Posterior vena cava (tissue), 2 donors: ENCODE measurements at places on chromosomes 12 and 14. TPM values are rescaled to one million over a fixed set of nuclear protein-coding genes. Genes with fewer than 3 reads are reported as not detected.

GRCh38 chr12:48744251-48745008 lies 27.9 kb upstream of the CCNT1 start:
- DNase-seq = no peak

The PRKD1 gene
- 44.2 TPM for total RNA-seq

- peak; percentile 79 for DNase-seq
Observed at GRCh38 chr12:40152783-40153383, 47.0 kb upstream of the SLC2A13 start.

GRCh38 chr14:33444136-33444535 lies 505.5 kb downstream of the NPAS3 start:
- no peak for DNase-seq

The GRIP1 gene
- 6.8 TPM for total RNA-seq

The EIF2S3B gene
- 1.2 TPM for total RNA-seq

The RBP5 gene
- total RNA-seq = 5.1 TPM

GRCh38 chr12:119208626-119209061 lies 29.9 kb downstream of the HSPB8 start:
- DNase-seq = peak; percentile 93

The SDR9C7 gene
- not detected for total RNA-seq

The PABPN1 gene
- total RNA-seq = 79.0 TPM

GRCh38 chr14:97056086-97056485 lies 258.9 kb downstream of the VRK1 start:
- DNase-seq = no peak

The SYT1 gene
- total RNA-seq = 2.6 TPM

The DCN gene
- 1,461 TPM for total RNA-seq

GRCh38 chr14:102761206-102761605 lies 16.0 kb upstream of the TRAF3 start:
- DNase-seq = no peak

- no peak for DNase-seq
Observed at GRCh38 chr12:77980782-77981181, 150.1 kb downstream of the NAV3 start.

The MGAT4C gene
- 4.6 TPM for total RNA-seq

DNA sequence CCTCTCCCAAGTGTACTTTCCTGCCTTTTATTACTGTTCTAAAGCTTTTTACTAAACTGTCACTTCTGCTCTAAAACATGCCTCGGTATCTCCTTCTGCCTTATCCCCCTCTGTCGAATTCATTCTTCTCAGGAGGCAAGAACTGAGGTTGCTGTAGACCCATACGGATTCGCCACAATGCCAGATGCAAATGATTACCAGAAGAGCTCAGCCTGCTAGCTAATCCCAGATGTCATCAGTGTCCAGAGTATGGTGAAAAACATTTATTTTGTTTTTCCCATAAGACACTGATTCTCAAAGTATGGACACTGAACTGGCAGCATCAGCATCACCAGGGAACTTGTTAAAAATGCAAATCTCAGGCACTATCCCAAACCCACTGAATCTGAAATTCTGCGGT lies 359.3 kb downstream of the TMTC2 start:
- DNase-seq = no peak

- DNase-seq = no peak
Observed at GRCh38 chr14:71070169-71070568, 162.9 kb downstream of the PCNX1 start.

The PROX2 gene
- total RNA-seq = not detected

GRCh38 chr14:63874223-63874622 lies 21.4 kb downstream of the SYNE2 start:
- DNase-seq = no peak

The BBOF1 gene
- total RNA-seq = 7.2 TPM

- DNase-seq = no peak
Observed at GRCh38 chr12:12366701-12367481, 10.0 kb downstream of the BORCS5 start.

- no peak for DNase-seq
Observed at GRCh38 chr12:54489857-54490256, 7.7 kb upstream of the NCKAP1L start.

The DPY19L2 gene
- total RNA-seq = 9.3 TPM

GRCh38 chr12:118346895-118347294 lies 25.8 kb downstream of the TAOK3 start:
- DNase-seq = peak; percentile 41

GRCh38 chr14:64943556-64943955 lies 1.0 kb upstream of the GPX2 start:
- no peak for DNase-seq

DNA sequence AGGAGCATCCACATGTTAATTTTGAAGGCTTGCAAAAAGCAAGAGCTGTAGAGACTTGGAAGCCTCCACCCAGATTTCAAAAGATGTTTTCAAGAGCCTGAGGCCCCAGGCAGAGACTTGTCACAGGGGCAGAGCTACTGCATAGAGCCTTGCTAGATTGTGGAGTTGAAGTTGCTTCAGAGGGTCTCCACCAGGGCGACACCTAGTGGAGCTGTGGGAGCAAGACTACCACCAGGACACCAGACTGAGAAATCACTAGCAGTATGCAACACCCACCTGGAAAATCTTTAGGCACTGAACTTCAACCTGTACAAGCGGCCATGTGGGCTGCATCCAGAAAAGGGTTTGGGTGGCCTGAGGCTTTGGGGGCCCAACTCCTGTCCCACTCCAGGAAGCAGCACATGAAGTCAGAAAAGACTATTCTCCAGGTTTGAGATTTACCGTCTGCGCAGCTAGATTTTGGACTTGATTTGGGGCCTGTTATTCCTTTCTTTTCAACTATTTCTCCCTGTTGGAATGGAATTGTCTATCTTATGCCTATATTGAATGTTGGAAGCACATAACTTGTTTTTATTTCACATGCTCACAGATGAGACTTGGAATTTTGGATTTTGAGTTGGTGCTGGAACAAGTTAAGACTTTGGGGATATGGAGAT lies 508.6 kb downstream of the FLRT2 start:
- DNase-seq = no peak

GRCh38 chr12:130438711-130439110 lies 101.0 kb downstream of the PIWIL1 start:
- peak; percentile 62 for DNase-seq

DNA sequence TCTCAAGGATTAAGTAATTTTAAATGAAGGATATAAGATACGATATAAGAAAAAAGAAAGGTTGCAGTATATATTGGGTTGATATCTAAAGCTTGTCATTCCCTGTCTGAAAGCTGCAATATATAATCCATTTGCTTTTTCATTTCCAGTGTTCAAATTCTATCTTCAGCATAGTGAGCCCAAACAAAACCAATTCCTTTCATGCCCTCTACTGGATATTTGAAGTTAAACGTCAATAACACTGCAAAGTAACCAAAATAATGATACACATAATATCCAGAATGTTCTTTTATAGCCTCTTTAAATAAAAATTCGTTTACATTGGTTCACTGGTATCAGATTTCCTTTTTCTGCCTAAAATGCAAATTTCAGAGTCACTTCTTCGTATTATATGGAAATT lies 64.5 kb upstream of the DAAM1 start:
- DNase-seq = no peak

DNA sequence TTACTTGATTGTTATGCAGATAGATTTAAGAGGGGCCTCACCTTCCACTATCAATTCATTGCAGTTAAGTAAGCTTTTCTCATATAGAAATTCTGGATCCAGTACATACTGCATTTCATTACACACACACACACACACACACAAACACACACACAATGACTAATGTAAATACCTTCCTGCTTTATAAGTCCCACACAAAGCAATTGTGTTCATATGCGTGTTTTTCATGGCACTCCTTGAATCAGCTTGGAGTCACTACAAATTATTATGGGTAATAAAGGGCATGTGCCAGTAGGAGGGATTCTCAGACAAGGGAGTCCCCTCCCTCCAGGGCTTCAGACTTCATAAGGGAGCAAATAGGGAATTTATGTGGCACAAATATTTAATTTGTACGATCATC lies 4.5 kb downstream of the MIPOL1 start:
- no peak for DNase-seq

The SDSL gene
- 1.1 TPM for total RNA-seq
